Activated CD8-positive, alpha-beta T cell treated with anti-CD3 and anti-CD28 coated beads for 36 hours (primary cell): ENCODE measurements at places on chromosomes 16 and 17.

DNA sequence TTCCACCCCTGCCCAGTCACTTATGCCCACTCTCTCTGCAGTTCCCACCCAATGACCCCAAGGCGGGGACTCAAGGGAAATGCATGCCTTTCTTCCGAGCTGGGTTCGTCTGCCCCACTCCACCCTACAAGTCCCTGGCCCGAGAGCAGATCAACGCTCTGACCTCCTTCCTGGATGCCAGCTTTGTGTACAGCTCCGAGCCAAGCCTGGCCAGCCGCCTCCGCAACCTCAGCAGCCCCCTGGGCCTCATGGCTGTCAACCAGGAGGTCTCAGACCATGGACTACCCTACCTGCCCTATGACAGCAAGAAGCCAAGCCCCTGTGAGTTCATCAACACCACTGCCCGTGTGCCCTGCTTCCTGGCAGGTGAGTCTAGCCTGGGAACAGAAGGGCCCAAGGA, 13.8 kb downstream of the LPO start:
- no peak for DNase-seq

GRCh38 chr17:50917418-50917743, 51.2 kb upstream of the TOB1 start:
- DNase-seq: no peak

DNA sequence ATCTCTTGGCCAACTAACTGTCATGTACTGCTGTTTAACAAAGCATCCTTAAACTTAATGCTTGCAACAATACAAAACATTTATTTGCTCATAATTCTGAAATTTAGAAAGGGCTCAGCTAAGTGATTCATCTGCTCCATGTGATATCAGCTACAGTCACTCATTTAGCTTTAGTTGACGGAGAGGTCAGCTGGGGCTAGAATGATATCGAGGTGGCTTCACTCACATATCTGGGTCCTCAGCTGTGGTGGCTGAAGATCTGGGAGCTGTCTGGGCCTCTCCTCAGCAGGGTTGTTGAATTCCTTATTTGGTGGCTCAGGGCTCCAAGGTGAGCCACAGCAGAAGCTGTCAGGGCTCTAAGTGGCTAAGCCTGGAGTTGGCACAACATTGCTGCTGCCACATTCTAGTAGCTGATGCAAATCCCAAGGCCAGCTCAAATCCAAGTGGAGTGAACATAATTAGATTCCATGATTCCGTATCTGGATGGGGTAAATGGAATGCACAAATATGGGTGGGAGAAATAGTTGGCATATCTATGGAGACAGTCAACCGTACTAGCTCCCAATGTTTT, 62.8 kb downstream of the HS3ST3A1 start:
- no peak for DNase-seq

DNA sequence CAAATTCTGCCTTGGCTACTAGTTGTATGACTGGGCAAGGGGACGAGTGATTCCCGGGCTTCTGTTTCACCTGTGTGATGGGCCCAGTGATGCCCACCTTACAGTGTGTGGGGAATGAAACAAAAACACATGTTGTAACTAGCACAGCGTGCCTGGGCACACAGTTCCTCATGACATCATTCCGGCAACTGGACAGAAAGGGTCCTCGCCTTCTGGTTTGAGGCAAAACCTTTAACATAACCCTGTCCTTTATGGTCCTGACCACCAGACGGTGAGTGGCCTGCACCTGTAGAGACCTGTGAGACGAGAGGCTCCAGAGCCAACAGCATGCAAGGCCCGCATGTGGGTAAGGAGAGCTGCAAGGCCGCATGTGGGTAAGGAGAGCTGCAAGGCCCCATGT, 7.7 kb upstream of the SLC38A8 start:
- DNase-seq: no peak

GRCh38 chr17:61489719-61490490, 37.7 kb downstream of the TBX4 start:
- no peak for DNase-seq

DNA sequence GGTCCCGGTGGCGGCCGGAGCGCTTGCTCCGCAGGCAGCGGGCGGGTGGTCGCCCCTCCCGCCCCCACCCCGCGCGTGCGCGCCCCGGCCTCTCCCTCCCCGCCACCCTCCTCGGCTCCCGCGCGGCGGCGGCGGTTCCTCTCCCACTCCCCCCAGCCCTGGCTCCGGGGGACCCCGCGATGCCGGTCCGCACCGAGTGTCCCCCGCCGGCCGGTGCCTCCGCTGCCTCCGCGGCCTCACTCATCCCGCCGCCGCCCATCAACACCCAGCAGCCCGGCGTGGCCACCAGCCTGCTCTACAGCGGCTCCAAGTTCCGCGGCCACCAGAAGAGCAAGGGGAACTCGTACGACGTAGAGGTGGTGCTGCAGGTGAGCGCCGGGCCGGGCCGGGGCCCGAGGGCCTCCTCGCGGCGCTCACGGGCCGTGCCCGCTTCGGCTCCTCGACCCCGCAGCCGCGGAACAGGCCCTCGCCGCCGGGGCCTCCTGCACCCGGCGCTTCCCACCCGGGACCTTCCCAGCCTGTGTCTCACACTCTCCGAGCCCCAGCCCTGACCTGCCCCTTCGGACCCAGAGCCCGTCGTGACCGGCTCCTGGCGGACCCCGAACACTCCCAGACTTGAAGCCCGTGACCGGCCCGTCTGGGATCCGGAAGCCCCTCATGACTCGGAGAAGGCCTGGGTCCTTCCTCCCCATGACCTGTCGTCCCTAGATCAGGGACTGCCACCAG, 490 bp downstream of the GID4 start:
- peak; percentile 52 for DNase-seq

DNA sequence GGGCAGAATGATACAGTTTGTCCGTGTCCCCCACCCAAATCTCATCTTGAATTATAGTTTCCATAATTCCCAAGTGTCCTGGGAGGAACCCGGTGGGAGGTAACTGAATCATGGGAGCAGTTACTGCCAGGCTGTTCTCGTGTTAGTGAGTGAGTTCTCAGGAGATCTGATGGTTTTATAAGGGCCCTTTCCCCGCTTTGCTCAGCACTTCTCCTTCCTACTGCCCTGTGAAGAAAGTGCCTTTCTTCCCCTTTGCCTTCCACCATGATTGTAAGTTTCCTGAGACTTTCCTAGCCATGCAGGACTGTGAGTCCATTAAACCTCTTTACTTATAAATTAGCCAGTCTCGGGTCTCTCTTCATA, 28.9 kb upstream of the SEC14L1 start:
- no peak for DNase-seq

DNA sequence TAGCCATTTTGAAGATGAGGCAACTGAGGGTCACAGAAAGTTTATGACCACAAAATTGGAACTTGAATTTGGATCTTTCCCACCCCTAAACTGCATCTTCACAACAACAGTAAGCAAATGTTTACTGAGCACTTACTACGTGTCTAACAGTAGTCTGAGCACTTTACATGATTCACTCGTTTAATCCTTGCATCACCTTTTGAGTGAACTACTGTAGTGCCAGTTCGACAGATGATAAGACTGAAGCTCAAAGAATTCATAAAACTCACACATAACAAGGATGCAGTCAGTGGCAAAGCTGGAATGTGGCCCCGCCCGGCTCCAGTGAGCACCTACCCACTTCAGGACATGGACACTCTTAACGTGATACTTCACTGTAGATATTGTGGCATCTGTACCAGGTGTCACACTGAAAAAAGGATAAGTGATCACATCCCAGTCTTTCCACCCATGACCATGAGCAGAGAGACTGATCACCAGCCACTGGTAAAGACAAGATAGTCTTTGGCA, 36.0 kb upstream of the HLF start:
- no peak for DNase-seq

DNA sequence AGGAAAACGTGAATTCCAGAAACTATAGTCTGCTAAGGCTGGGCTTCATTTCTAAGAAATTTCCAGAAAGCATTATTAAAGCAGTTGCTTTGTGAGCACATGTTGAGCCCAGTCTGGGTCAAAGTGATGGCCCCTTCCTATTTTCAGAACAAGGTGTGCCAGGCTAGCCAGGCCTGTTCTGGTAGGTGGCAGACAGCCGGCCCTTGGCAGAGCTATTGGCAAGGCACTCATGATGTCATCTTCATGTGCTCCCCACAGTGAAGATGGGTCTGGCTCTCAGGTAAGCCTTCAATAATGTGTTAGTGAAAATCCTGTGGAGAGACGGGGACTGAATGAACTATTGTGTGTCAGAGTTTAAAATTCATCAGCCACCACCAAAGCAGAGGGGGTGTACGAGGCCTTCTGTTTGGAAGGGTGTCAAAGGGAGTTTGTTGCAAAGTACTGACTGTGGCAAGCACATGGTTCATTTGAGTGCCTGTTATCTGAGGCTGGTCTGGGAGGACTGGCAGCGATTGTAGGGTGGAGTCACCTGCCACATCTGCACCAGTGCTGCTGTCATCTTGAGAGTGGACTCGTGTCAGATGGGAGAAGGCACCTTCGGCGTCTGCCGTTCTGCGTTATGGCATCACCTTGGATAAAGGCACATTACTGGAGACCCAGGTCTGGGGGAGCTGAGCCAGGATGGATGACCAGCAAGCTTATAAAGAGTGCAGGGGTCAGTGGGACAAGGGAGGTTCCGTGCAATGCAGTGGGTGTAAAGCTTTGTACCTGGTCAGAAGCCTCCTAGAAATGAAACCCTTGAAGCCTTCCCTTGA, 43.4 kb downstream of the KSR1 start:
- DNase-seq: no peak

DNA sequence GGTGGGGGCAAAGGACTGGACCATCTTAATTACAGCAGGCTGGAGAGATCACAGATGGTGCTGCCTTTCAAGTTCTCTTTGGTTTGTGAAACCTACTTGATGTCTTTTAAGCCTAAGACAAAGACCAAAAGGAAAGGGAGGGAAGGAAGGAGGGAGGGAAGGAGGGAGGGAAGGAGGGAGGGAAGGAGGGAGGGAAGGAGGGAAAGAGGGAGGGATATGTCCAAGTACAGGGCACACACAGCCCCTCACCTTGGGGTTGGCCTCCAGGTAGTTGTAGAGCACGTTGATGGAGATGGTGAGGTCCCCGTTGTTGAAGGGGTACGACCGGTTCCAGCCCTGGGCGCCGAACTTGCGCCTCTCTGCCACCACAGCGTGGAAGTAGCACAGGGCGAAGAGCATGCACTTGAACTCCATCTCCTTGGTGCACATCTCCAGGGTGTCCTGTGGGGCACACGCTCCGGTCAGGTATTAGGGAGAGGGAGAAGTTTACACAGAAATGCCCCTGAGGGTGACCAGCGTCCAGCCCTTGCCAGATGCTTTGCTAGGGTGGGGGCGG, 55.4 kb downstream of the PGS1 start:
- DNase-seq: no peak

GRCh38 chr16:86725401-86725800, 147.1 kb downstream of the FOXL1 start:
- DNase-seq: no peak

DNA sequence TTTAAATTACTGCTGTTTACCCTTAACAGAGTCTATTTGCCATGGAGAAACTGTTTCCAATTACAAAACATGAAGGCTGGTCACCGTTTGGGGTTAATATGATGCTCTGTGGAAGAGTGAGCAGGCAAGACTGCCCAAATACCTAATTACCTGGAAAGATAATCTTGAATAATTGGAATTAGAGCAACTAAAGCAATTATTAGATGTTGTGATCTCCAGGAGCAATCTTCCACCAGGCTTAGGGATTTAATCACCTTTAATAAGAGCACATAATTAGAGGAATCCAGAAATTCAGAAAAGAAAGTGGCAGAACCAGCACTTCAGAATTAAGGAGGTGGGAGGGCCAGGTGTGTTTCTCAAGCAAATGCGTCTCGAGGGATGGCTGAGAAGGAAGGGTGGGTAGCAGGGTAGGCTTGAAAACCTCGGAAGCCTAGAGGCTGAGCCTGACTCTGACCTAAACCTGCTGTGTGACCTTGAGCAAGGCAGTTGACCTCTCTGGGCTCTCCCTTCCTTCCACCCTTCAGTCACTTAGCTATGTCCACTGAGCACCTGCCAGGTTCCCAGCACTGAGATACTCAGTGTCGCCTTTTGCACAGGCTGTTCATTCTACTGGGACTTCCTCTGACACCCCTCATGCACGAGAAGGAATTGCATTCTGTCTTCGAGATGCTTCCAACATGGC, 113.2 kb downstream of the GSG1L start:
- no peak for DNase-seq

GRCh38 chr16:67294938-67295361, 15.6 kb downstream of the PLEKHG4 start:
- no peak for DNase-seq

DNA sequence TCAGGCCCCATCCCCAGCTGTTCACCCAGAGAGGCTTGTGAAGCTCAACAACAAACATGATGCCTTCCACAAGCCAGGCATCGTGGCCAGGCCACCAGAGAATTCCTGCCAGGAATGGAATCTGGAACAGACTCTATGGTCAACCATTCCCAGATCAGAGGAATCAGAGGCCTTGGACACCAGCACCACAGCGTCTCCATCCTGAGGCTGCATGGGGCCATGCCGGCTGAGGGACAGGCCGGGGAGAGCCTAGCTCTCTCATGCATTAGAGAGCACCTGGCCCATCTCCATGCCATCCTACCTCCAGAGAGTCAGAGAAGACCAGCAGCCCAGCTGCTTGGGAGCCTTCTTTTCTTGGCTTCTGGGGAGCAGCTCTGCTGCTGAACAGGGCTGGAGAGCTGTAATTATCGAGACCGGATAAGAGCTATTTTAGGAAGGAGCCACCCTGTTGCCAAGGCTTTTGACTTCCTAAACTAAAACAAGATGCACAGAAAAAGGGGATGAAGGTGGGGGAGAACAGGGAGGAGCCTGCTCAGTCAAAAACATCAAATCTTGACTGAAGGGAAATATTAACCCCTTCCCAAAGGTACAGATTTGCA, 24.5 kb upstream of the MTMR4 start:
- DNase-seq: no peak

GRCh38 chr17:39543664-39544063, 64.1 kb downstream of the NEUROD2 start:
- DNase-seq: no peak

DNA sequence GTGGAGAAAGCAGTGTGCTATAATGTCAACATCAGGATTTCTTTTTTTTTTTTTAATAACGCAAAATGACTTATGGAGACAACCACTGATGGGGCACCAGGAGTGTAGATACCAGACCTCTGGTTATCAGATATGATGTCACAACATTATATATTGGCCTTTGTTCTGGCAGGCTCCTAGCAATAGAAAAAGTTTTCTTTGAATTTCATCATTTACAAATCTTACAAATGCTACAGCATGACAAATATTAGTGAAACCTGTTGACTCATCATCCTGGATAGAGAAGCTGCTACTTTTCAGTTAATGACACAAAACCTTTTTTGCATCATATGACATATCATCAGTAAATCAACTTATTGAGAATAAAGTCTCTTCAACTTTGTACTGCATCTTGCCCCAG, 6.1 kb downstream of the THUMPD1 start:
- no peak for DNase-seq
